Fibroblast of skin of abdomen (primary cell): ENCODE measurements at places on chromosomes 5 and 9.

DNA sequence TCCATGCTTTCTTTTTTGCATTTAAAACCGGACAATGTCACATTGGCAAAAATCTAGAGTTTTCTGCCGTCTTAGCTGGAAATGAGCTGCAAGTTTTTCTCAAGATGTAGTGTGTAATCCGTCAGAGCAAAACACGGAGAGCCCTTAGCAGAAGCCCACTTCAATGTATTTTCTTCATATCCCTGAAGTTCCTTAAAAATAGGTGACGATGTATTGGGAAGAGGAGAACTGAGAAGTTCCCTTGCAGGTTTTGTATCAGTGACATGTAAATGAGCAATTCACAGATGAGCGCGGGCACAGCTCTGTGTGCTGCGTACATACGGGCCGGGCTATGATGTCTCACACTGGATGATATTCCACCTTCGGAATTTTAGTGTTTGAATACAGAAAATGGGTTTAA is 14.8 kb upstream of the CLPTM1L start:
- DNase-seq, result no peak

- DNase-seq, result peak; percentile 45
These were observed 87.1 kb upstream of the SAP30L start for GRCh38 chr5:154358516-154359220.

- DNase-seq, result no peak
These were observed 17.4 kb upstream of the NIM1K start for GRCh38 chr5:43174586-43174985.

DNA sequence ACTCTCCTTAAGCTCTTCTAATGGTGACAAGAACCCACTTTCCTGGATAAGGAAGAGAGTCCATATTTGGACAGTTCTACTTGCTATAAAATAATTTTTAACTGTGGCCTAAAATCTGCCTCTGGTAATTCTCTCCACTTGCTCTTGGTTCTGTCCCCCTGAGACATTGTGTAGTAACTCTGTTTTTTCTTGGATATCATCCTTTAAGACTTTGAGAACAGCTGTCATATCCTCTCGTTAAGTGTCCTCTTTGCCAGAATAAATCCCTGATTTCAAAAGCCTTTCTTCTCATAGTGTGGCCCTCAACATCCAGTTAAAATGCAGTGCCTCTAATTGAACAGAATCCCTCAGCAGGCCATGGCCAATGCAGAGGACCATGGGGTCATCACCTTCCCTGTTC is 101.5 kb downstream of the ARHGEF28 start:
- no peak for DNase-seq

DNA sequence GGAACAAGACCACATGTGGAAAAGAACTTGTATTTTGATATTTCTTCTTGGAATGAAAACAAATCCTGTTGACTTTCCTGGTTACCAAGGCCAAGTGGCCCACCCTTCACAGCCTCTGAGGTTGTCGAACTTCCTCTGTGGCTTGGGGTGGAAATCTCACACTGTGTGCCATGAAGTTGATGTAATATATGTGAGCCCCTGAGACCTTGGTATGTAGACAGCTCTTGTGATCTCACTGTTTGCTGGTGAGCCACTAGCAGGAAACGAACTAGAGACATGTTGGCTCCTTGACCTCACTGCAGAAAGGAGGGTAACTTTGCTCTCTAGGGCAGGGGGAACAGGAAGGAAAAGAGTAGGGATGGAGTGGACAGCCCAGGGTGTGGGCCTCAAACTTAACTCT is 159.4 kb downstream of the ARHGAP26 start:
- no peak for DNase-seq

DNA sequence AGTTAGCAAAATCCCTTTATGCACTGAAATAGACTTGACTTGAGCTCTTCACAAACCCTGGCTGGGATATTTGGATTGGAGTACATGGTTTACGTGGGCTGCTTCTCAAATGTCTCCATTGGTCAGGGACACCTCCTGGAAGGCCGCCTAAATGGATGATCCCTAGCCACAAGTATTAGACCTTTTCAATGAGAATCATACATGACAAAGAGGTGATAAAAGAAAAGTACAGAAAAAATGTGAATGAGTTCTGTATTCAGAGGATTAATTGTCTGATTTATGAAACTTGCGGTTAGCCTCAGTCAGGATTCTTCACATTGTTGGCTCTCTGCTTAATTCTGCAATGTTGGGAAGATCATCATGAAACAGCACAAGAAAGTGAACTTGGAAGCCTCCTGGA is 752.8 kb upstream of the ADAMTS16 start:
- peak; percentile 98 for DNase-seq

GRCh38 chr5:42874621-42875198 is 63.0 kb upstream of the SELENOP start:
- no peak for DNase-seq

- DNase-seq, result no peak
These were observed 81.2 kb upstream of the APC start for GRCh38 chr5:112656451-112656850.

GRCh38 chr5:108280960-108281569 is 100.8 kb downstream of the FBXL17 start:
- DNase-seq, result no peak

- peak; percentile 97 for DNase-seq
These were observed 124.4 kb downstream of the C9orf50 start for GRCh38 chr9:129496473-129497004.

DNA sequence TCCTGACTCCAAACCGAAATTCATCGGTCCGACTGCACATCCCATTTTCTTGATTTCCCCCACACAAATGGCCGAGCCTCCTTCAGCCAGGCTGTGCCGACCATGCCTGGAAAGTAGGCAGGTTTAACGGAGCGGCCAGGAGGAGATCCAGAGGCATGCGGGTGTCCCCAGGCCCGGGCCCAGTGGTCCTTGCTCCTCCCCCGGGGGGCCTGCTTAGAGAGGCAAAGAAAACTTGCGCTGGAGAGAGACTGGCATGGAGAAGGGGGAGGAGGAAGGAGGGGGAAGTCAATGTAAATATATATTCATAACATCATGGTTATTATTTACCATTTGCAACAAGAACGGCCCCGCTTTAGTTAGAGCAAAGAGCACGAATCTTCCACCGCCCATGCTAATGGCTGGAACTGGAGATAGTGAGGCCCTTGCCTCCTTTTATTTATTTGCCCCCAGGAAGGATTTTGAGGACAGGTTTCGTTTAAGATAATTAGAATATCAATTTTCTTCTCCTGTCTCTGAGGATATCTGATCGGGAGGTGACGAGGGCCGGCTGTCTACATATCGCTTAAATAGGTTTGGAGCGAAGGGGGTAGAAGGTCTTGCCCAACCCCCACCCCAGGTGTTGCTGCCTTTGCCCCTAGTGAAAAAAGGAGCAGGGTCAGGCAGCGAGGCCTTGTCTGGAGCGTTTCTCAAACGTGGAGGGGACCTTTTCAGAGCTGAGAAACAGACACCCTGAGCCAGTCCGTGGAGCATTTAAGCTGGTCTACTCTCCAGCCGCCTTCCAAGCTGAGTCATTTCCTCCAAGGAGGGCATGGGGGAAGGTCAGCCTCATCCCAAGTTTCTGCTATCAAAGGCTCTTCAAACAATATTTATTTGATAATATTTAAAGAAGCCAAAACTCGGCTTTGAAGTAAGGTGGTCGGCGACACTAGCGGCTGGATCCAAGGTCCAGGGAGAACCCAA is 2.5 kb downstream of the BARHL1 start:
- peak; percentile 43 for DNase-seq

DNA sequence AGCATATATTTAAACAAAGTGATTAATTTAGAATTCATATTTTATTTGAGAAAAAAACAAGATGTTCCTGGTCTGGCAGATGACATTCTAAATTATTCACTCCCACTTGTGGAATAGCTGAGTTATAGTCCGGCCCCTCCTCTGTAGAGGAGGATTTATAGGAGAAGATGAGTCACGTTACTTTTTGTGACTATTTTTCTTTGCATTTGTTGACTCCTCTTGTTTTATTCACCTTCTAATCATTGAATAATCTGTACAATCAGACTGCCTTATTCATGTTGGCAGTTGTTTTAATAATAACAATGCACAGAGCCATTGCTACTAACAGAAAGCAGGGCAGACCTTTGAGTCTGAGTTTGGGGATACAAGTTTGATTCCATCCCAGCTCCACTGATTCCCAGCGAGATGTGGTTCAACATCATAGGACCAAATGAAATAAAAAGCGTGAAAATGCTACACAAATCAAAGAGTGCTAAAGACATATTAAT is 23.2 kb downstream of the DOCK8 start:
- no peak for DNase-seq

GRCh38 chr5:56615361-56616153 is 199.8 kb upstream of the MAP3K1 start:
- no peak for DNase-seq

GRCh38 chr5:77396017-77396416 is 96.1 kb downstream of the WDR41 start:
- no peak for DNase-seq

DNA sequence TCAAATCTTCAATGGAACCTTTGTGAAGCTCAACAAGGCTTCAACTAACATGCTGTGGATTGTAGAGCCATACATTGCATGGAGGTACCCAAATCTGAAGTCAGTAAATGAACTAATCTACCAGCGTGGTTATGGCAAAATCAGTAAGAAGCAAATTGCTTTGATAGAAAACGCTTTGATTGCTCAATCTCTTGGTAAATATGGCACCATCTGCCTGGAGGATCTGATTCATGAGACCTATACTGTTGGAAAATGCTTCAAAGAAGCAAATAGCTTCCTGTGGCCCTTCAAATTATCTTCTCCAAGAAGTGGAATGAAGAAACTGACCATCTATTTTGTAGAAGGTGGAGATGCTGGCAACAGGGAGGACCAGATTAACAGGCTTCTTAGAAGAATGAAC is 54.7 kb upstream of the TTC39B start:
- DNase-seq, result no peak

DNA sequence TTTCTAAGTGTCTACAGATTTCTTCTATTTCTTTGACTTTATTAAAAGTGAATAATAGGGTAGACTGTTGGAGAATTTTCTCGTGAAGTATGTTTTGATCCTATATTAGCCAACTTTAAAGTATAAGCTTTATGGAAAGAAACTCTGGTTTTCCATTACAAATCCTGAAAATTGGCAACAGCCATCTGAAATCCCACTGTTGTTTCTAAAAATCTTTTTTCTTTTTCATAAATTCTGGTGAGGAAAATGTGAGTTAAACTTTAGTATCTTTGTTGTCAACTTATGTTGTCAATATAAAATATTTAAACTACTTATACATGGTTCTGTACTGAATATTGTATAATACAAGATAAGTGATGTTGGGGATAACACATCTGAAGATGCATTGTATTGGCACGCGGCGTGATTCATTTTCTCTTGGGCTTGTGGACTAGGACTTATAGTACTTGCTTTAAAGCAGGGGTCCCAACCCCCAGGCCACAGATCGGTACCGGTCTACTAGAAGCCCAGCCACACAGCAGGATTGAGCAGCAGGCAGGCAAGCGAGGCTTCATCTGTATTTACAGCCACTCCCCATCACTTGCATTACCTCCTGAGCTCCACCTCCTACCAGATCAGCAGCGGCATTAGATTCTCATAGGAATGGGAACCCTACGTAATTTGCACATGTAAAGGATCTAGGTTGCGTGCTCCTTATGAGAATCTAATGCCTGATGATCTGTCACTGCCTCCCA is 12.7 kb downstream of the MAMDC2 start:
- DNase-seq, result no peak

- no peak for DNase-seq
These were observed 131.7 kb upstream of the CLINT1 start for GRCh38 chr5:157990583-157991181.

DNA sequence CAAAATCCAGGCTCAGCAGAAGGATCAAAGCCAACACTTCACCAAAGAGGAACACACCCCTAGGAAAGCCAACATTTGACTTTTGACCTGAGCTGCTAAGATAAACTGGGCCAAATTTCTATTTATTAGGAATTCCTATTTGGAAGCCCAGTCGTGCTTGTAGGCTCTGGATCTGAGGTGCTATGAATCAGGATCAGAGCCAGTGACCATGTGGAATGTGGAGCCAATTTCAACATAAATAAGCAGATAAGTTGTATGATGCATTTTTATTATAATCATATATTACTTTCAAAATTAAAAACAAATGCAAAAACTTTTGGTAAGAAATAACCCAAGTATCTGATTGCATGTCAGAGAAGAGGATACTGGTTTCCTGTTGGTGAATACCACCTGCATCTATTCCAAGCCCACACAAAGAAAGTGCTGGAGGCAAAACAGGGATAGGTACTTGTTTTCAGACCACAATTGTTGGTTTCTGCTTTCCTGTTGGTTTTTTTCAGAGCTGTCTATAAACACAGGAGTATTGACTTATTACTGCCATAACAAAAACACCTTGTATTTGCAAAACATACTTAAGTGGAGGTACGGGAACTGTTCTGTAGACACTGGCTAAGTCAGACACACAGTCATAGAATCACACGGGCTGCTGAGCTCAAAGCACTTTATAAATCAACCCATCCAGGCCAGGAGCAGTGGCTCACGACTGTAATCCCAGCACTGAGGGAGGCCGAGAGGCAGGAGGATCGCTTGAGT is 52.8 kb downstream of the ARL15 start:
- no peak for DNase-seq

DNA sequence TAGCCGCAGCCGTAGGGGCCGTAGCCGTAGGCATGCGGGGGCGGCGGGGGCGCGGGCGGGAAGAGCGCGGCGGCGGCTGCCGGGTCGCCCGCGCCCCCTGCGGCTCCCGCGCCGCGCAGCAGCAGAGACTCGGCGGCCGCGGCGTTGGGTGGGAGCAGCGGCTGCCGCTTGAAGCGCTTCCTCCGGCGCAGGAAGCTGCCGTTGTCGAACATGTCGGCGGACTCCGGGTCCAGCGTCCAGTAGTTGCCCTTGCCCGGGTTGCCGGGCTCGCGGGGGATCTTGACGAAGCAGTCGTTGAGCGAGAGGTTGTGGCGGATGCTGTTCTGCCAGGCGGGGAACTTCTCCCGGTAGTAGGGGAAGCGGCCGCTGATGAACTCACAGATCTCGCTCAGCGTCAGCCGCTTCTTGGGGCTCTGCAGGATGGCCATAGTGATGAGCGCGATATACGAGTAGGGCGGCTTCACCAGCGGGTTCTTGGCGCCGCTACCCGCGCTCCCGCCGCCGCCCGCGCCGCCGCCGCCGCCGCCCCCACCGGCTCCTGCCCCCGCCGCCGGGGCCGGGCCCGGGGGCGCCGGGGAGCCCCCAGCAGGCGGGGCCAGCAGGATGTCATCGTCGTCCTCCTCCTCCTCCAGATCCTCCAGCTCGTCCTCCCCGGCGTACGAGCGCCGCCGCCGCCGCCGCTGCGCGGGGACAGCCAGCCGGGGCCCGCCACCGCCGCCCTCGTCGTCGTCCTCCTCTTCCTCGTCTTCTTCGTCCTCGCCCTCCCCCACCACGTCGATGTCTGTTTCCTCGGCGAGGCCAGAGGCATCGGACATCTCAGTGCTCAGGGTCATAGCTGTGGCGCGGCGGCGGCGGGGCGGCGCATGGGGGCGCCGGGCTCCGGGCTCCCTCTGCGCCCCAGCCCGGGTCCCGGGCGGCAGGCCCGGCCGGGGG is 781 bp downstream of the FOXD1 start:
- peak; percentile 86 for DNase-seq
